ENCODE measurements at places on chromosomes 5 and 9.

GRCh38 chr9:20562051-20562450 is 60.2 kb downstream of the MLLT3 start:
- DNase-seq, result no peak

DNA sequence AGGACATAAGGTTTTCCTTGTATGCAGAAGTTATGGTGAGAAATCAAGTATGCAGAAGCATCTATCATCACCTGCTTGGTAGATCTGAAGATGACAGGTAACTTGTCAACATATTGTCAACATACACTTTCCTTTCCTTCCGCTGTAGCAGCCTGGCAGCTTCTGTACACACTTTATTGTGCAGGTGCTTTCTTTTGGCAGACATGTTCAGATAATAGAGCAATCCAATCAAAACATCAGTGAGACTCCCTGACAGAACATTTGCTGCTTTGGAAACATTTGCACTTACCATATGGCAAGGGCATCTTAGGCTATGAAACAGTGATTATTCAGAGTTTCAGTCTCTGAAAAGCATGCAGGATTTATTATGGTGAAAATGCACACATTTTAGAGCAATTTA is 161.1 kb upstream of the CDH12 start:
- no peak for DNase-seq

DNA sequence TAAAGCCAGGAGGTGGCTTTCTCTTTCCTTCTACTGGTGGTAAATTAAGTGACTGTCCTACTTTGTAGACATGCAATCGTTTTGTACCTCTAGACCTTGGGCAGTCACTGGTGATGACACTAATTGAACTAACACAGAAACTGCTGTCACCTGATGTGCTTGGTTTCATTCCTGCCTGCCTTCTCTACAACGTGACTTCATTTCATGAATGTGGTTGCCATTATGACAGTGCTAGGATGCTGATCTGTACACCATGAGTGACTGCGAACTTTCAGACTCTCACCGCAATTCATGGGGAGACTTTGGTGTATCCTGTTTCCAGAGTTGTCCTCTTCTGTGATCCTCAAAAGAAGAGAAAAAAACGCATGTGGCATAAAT is 47.5 kb downstream of the UBE2QL1 start:
- DNase-seq, result no peak

DNA sequence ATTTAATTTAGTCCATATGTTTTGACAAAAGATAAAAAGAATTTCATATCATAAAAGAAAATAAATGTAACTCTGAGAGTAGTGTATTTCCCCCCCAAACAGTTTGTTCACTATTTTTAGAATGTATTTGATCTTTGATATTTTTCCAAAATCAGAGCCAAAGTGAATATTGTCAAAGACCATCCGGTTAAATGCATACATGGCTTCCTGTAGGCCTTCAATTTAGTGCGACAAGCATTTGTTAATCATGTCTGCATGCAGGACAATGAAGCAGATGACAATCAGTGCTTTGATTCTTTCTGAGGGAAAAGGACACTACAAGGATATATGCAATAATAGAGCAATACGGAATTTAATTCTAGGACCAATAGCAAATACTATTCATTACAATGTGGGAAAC is 79.8 kb downstream of the ACTBL2 start:
- DNase-seq, result no peak

DNA sequence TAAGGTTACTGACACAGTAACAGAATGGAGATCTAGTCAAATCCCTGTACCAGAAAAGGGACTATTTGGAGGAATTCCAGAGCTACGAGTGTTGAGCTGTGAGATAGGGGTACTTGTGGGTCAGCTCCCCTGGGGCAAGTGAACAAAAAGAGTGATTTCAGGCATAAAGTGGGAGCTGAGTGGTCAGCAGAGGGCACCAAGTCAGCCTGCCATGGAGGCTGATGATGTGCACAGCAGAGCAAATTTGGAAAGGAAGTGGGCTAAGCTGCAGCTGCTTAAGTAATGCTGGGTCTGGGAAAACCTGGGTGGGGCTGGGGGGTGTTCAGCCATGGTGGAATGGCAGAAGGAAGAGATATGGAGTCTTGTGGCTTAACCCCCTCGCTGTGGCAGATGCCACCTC is 327.9 kb downstream of the NTRK2 start:
- no peak for DNase-seq

DNA sequence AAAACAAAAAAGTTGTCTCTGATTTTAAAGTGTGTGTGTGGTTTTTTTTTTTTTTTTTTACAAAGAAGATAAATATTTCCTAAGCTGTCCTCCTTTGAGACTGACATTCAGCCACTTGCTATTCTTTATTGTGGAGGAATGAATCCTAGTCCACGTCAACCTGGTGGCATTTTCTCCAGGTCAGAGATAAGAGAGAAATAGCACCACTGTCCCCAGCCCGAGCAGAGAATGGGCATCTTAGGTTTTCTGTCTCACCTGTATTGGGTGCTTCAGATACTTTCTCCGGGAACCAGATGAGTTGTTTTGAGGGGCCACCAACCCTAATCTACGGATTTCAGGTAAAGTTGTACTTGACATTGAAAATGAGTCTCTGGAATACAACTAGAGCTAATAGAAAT is 1.4 kb downstream of the ITGA2 start:
- DNase-seq, result no peak

- DNase-seq, result no peak
Observed at GRCh38 chr5:113379936-113380806, 54.6 kb downstream of the TSSK1B start.

Measured in D721Med (cell line).